ENCODE measurements at places on chromosomes 11 and 22. TPM values are rescaled to one million over a fixed set of nuclear protein-coding genes. Genes with fewer than 3 reads are reported as not detected.

DNA sequence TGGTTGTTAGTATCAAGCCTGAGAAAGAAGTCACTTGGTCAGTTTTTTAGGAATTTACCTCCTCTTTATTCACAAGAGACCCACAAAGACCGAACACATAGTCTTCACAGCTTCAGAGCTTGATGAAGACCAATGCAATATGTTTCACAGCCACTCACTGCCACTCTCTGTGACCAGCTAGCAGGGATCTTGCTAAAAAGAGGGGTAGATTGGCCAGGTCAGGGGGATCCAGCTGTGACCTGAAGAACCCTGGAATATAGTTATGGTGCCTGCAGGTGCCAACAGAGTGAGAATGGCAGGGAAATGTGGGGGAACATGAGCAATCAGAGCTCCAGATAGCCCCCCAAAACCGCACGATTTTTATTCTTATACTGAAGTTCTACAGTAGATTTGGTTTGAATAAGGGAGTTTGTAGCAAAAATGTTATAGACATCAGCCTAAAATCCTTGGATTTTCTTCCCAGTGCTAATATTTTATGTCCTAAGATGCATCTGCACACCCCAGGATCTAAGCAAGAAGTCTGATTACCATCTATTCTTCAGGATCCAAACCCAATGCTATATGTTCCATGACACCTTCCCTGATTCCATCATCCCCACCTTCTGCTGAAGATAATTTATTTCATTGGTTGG is 8.7 kb downstream of the POU2AF1 start:
- no peak for DNase-seq

Gene DDI1
- polyA plus RNA-seq = not detected

DNA sequence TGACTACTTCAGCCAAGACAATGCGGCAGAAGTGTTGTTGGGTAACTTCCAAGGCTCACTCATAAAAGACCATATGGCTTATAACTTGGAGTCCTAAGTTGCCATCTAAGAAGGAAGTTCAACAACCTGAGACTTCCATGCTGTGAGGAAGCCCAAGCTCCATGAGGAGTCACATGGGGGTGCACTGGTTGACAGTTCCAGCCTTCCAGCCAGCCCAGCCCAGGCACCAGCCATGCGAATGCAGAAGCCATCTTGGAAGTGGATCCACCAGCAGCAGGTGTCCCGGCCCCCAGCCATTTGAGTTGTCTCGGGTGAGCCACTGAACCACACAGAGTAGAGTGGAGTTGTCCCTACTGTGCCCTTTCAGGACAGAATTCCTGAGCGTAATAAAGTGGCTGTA is 32.8 kb upstream of the WNT7B start:
- DNase-seq = no peak

DNA sequence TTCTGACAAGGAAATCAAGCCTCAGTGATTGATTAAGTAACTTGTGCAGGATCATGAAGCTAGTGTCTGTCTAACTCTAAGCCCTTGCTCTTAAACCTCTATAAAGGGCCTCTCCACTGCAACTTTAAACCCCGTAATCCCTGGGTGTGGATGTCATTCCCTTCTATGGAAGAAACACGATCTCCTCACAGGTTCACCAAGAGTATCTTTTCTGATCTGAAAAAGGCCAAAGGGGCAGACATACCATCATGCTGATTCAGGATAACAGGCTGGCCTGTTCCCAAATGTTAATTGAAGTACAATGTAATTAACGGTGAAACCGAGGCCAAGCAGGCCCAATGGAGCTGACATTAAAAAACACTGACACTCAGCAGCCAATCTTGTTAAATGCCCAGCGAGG is 17.1 kb downstream of the TTC12 start:
- no peak for DNase-seq

Gene CECR2
- 23.2 TPM for polyA plus RNA-seq

DNA sequence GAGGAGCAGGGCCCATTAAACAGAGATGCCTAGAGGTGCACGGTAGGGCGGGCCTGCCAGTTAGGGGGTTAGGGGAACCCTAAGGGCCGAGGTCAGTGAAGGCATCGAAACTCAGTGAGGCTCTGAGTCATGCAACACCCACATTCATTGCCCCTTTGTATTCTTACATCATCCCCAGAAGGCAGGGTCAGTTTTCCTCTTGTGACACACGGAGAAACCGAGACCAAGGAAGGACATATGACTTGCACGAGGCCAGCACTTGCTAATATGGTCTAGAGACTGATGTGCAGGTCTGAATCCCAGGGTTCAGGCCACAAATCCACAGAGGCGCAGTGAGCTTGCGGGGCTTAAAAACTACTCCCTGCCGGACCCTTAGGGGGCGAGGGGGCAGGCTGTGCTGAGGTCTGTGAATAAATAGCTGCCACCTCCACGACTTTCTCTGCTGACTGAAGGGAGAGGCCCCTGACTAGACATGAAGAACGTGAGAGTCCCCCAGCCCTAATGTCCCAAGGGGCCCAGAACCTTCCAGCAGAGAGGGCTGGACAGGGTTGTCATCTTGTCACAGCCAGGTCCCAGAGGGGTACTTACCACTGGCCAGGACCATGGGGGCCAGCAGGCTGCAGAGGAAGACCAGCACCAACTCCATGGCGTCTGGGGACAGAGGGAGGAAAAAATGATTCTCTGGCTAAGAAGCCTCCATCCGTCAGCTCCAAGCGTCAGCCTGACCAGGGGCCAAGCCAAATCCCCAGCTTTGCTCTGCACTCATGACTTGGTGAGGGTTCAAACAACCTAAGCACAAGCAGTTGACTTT is 17.8 kb upstream of the FXYD2 start:
- DNase-seq = no peak

Gene HBE1
- 5.5 TPM for polyA plus RNA-seq

GRCh38 chr11:2741006-2741376 is 41.2 kb upstream of the KCNQ1OT1 start:
- no peak for DNase-seq

DNA sequence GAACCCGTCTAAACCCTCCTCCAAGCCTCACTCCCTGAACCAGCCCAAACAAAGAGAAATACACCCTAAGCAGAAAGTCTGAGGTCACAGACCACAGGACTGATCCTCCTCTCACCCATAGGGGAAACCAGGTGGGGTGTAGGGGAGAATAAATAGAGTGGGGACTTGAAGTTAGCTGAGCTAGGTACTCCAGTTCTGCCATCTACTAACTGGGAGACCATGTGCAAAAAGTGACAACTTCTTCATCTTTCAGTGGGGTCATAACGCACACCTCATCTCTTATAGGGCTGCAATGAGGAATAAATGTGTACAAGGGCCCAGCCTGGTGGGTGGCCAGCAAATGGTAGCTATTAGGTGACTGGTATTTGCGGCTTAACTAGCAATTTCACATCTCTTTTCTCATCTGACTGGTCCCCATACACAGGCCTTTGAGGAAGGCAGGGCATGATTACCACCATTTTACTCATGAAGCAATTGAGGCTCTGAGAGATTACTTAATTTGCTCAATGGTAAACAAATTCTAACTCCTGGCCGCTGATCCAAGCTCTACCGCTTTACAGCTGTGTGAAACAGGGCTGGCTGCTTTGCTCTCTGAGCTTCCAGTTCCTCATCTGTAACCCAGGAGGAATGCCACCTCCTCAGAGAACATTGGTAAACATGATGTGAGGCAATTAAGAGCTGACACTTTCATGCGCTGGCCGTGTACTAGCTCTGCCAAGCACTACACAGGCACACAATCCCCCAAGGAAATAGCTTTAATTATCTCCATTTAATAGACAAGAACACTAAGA is 16.6 kb downstream of the TBC1D10A start:
- no peak for DNase-seq

DNA sequence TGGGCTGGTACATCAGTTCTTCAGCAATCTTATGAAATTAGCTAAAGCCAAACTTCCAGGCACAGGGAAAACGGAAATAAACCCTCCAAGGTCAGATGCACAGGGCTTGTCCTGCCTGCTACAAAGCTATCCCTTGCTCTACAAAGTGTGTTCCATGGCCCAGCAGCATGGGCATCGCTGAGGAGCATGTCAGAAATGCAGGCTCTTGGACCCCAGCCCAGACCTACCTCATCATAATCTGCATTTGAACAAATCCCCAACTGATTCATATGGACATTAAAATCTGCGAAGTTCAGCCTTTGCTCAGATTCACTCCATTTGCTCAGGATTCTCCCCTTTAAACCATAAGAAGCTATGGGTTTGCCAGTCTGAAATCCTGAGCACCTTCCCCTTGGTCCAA is 129.7 kb upstream of the CSNK2A3 start:
- DNase-seq = no peak

Gene DKK3
- polyA plus RNA-seq = 57.3 TPM

GRCh38 chr11:117919341-117919740 is 9.9 kb downstream of the TMPRSS13 start:
- DNase-seq = no peak
